Lung microvascular endothelial cell (primary cell): ENCODE measurements at places on chromosomes 7 and 10.
A peak's percentile ranks its signal among the peaks of the same experiment; 100 is the strongest.

DNA sequence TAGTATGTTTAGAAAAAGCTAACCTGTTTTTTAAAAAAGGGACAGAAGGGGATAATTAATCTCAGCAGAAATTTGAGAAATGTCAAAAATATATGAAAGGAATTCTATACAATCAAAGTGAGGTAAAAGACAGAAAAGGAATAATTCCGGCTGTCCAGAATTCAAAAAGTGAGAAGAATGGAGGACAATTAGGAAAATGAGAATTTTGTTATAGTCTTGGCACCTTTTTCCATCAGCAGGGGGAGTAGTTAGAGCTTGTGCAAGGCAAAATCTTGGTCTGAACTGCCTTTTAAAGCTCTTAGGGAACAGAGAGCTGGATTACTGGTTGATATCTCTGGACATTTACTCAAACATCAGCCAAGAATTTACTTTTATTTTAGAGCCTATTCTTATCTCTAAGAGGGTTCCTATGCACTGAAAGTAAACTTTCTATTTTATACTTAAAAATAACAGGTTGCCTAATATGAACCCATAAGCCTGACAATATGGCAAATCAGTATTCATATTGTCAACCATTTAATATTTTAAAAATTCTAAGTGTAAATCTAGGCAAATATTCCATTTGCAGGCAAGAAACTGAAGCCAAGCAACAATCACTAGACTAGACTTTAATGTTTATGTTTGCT, 185.6 kb downstream of the ANK3 start:
- DNase-seq = peak; percentile 66

DNA sequence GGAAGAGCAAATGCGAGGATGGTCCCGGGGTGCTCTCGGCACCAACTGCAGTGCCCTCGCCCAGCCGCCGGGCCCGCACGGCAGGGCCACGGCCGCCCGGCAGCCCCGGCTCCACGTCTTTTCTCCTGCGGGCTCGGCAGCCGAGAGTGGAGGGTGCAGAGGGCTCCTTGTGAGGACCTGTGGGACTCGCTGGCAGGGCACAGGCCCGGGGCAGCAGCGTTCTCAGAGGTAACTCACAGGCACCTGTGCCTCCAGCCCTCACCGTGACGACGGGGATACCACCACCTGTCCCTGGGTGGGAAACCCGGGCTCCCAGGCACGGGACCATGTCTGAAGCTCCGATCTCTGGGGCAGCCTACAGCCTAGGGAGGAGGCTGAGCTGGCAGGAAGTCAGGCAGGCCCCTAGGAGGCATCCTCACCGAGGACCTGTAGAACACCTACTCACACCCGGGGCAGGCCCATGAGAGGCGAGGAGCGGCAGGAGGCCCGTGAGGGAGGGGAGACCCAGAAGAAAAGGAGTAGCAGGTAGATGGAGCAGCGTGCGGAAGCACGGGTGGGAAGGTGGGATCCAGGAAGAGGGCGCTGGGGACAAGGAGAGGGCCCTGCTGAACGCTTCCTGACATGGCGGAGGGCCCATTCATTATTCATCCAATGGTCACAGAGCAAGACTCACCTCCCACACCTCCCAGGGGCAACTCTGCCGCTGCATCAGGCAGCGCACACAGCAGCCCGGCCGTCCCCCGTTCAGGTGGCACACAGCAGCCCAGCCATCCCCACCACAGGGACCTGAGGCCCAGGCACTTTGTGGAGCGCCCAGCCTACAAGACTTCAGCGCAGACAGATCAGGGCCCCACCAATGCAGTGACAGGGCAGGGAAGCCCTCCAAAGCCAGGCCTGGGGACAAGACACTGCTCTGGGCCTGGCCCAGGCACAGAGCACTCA, 244.9 kb downstream of the MAD1L1 start:
- DNase-seq = no peak

- no peak for DNase-seq
Observed at GRCh38 chr7:72275382-72276070, 136.6 kb downstream of the CALN1 start.

GRCh38 chr10:125409756-125410155, 249.4 kb upstream of the CTBP2 start:
- no peak for DNase-seq

DNA sequence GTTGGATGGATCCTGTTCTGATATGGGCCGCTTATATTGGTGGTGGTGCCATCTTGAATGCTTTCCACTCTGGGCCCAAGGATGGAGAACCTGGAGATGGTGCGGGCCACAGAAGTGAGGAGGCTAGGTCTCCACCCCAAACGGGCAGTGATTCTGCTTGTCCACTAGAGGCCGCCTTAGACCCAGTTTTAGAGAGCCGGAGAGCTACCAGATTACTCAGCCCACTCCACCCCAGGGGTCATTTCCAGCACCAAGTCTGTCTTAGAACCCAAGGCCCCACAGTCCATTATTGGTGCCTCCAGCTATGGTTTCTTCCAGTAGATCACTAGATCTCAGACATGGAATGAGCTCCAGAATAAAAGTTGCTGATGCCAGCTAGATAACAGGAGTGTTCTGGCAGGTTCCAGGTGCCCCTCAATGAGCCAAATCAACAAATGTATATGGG, 11.8 kb upstream of the CAMK2G start:
- DNase-seq = peak; percentile 75
